Cortex of kidney (tissue), 1 donor: ENCODE measurements at places on chromosomes 13 and 19.

DNA sequence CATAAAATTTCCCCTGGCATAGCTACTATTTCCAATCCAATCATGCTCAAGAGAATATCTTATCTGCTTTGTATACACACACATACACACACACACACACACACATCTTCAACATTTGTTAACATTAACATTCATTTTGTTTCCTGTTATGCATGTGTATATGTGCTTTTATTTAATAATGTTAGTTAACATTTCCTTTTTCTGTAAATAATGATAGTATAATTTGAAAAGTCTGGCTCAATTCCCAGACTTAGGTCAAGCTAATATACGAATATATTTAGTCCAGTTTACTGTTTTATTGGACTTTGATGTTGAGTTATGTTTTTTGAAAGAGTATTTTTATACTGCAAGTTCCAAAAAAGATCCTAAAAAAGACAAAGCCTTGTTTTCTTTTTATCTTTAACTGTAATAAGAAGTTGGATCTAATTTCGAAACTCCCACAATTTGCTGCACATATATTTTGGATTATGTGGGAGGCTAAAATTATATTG is 1072.4 kb downstream of the EFNB2 start:
- no peak for DNase-seq

- DNase-seq, result no peak
Measured at GRCh38 chr13:40271931-40272775, 394.3 kb downstream of the FOXO1 start.

- no peak for DNase-seq
Measured at GRCh38 chr19:12799742-12800465, 1.7 kb downstream of the PRDX2 start.

DNA sequence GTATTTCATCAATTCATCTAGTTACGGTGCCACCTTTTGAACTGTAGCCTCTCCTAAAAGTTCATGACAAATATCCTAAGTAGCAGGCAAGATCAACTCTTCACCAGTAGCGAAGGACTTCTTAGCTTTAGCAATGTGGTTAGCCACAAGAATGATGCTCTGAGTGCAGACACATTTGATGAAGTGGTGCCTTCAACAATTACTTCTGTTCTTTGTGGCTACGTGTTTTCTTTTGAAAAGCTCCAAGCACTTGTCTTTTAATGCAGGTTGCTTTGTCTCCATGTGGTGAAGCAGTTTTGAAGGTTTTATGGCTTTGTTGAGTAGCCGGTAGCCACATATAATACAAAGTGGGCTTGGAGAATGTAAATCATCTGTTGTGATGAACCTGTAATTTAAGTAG is 194.7 kb downstream of the B3GLCT start:
- no peak for DNase-seq

DNA sequence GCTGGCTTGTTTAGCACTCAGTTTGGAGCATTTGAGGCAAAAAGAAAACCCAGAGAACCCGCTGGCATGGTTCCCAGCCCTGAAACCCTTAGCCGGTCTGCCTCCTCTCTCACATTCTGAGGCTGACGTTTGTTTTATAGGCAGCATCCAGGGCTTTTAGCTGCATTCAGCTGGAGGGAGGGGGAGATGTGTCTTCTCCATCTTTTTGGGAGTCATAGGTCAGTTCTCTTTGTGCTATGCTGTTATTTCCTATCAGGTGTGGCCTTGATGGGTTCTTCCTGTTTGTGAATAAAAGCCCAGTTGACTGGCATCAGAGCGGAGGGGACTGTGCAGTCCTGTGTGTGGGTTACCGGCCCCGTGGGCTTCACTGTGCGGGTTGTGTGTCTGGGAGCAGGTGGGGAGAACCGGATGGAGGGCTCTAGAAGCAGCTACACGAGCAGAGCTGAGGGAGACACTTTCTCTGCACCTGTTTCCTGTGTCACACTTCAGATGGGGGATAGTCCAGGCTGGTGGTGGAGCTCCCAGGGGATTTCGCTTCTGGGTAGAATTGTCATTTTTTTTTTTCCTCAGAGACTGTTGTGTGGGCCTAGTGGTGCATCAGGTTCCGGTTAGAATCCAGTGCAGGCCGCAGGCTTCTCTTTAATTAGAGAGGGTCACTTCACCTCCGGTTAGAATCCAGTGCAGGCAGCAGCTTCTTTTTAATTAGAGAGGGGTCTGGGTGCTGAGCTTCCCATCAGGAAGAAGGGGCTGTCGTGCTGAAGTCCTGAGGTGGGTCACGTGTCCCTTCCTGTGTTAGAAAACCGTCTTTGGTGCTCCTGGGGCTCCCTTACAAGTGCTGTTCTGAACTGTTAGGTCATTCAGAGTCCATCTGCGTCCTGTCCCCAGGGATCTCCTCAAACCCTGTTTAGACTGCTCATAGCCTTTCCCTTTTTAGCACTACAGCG is 69.6 kb downstream of the ARHGEF7 start:
- DNase-seq, result no peak

- DNase-seq, result no peak
Measured at GRCh38 chr19:53809518-53810186, 14.5 kb downstream of the NLRP12 start.

GRCh38 chr13:49953560-49953959 is 17.4 kb upstream of the SPRYD7 start:
- DNase-seq, result no peak

DNA sequence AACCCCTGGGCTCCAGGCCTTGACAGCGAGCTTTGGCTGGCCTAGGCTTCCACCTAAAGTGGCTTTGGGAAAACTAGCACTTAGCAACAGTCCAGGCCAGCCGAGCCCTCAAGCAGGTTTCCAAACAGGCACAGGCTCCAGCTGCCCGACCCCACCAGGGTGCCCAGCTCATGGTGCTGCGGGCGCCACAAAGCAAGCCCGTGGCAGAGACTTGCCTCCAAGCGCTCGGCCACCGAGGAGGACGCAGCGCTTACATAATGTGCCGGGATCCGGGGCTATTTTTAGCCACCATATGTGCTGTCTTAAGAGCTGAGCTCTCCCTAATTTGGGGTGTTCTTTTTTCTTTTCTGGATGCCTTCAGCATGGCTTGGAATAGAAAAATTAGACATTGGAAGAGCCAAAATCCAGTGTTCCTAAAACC is 56.1 kb upstream of the F7 start:
- no peak for DNase-seq

DNA sequence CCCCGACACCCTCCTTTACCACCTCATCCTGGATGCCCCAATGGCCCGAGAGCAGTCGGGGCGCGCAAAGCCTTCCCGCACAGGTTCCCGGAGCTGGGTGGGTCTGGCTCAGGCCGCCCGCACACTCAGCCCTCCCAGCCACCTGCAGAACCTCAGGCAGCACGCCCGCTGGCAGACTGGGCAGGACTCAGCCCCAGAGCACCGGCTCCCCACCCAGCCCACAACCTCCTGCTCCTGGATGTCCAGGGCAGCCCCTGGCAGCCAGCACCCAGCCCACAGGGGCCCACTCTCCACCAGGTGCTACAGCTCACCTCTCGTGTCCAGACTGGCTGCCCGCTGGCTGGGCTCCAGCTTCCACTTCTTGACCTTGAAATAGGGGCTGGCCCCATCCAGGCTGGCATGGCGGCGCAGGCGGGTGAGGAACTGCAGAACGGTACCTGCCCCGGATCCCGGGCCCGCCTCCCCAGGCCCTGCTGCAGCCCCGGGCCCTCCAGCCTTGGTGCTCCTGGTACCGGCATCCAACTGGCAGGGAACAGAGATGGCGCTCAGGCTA is 4.6 kb downstream of the CBARP start:
- no peak for DNase-seq

- no peak for DNase-seq
Measured at GRCh38 chr19:14030997-14031718, 404 bp upstream of the IL27RA start.

DNA sequence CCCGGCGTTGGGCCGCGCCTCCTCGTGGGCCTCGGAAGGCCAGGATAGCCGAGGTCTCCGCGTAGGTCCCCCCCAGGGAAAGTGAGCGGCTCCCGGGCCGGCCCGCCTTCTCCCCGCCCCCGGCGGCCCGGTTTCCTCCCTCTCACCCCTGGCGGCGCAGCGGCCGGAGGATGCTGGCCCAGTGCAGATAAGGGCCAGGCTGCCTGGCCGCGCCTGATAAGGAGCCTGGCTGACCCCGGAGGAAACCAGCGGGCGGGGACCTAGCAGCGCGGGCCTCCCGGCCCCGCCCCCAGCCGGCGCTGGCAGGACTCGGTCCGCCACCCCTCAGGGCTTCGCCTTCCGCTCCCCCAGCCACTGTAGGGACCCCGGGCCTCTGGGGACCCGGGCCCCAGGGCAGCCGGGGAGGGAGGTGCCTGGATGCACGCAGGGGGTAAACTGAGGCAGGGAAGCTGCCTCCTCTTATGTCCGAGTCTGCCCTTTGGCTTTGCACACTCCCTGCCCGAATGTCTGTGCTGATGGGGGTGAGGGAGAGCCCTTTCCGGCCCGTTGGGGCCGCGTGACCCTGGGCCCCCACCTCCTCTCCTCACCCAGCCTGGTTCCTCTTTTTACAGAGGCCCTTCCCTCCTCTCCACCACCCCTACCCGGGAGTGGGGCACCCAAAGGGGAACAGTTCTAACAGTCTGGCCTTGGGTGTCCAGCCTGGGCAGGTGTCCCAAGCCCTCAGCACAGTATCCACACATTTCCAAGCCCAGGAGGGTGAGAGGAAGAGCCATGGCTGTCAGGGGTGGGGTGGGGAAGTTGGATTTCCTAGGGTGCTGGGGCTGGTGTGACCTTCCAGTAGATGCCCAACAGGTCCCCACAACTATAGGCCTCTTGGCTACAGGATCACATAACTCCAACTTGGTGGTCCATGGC is at the start of gene LYL1:
Gene LYL1 (minus strand): TSS at position 193 of the 915 bp plus-strand sequence. CDS start 1,687 bp downstream, outside the sequence.
- no peak for DNase-seq

DNA sequence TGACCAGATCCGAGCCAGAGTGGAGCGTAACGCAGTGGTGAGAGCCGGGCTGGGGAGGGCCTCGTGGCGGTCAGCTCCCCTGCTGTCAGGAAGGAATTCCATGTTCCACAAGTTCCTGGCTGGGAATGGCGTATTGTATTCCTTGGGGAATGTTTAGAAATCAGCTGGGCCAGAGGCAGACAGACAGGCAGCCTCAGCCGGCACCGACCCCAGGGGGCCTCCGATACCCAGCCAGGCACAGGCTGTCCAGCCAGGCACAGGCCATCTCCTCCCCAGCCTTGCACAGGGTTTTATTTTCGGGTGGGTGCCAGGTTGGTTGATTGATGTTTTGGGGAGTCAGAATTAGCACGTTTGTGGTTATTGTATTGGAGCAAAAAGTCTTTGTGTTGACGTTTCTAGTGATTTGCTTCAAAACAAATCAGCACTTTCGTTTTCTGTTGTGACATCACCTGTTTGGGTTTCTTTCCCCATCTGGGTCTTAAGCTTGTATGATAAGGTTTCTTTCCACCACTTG is 126.6 kb upstream of the MCF2L start:
- no peak for DNase-seq

- no peak for DNase-seq
Measured at GRCh38 chr13:30409886-30410704, 12.2 kb upstream of the UBE2L5 start.

DNA sequence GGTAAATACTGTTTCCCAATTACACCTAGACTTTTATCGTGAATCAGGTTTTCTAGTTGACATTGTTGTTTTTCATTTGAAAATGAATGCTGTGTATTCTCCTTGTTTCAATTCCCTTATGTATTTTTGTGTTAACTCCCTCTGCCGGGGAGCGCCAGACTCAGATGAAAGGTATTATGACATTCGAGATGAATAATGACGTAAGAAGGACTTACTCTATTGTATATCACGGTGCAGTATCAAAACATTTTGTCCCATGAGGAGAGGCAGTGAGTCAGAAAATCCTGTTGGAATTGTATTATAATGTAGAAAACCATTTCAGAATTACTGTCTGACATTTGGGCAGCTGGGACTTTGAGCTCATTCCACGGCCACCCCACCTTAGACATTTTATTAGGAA is 61.6 kb downstream of the LRCH1 start:
- DNase-seq, result no peak

GRCh38 chr19:35015270-35015953 is 14.9 kb upstream of the SCN1B start:
- no peak for DNase-seq

DNA sequence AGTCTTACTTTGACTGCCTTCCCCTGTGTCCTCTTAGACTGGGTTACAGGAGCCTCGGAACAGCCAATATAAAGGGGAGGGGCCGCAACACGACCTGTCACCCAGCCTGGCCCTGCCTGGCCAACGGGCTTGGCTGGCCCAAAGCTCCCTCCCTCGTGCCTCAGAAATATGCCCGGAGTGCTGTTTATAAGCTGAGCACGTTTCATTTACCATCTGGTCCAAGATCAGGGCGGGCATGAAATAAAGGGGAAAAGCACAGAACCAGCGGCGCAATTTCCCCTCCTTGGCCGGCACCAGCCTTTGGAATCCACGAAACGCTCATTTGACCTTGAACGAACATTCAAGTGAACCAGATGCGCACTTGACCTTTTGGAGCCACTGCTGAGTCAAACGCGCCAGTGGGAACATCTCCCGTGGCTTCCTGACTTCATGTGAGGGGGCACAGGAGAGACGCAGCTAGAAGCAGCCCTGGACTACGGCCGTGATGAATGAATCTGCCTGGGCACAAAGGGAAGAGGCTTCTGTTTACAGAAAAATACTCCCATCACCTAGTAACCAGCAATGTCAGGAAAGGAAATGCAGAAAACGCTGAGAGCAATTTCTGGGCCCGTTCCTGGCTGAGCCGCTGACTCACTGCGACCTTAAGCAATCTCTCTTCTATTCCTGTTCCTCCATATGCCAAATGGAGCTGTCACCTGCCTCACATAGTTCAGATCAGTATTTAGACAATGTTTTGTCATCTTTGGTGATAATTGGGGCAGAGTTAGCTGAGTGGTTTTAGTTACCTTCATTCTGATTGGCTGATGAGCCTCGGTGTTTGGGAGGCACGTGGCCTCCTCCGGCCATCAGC is 53.3 kb downstream of the RFX2 start:
- no peak for DNase-seq

GRCh38 chr19:11281356-11282049 is 14.5 kb upstream of the TSPAN16 start:
- DNase-seq, result no peak

GRCh38 chr19:42242069-42242511 is 312 bp downstream of the GSK3A start:
- DNase-seq, result no peak

- no peak for DNase-seq
Measured at GRCh38 chr19:14414926-14415690, 4.0 kb downstream of the DDX39A start.

GRCh38 chr13:58978331-58978730 is 1185.4 kb downstream of the DIAPH3 start:
- no peak for DNase-seq

- no peak for DNase-seq
Measured at GRCh38 chr13:98184792-98185191, 7.7 kb upstream of the RNF113B start.

GRCh38 chr19:35963514-35963913 is 27.3 kb downstream of the LRFN3 start:
- DNase-seq, result no peak
